ENCODE measurements at places on chromosomes 3 and 15.

GRCh38 chr3:28114893-28115292 is 126.5 kb upstream of the CMC1 start:
- no peak for DNase-seq

DNA sequence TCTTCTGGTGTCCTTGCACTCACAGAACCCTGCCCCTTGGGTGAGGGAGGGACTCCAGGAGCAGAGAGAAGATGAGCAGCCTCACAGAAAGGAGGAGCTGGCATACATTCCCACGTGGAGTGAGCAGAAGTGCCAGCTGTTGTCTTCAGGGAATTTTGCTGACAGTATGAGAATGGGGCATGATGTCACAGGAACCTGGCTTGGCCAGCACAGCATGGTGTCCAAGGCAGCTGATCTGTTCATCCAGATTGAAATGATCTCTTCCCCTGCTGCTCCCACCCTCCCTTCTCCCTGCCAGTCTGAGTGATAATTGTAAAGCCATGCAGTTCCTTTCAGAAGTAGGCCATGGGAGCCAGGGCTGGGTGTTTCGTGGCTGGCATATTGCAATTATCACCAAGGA is 53.3 kb downstream of the GJD2 start:
- DNase-seq = no peak

DNA sequence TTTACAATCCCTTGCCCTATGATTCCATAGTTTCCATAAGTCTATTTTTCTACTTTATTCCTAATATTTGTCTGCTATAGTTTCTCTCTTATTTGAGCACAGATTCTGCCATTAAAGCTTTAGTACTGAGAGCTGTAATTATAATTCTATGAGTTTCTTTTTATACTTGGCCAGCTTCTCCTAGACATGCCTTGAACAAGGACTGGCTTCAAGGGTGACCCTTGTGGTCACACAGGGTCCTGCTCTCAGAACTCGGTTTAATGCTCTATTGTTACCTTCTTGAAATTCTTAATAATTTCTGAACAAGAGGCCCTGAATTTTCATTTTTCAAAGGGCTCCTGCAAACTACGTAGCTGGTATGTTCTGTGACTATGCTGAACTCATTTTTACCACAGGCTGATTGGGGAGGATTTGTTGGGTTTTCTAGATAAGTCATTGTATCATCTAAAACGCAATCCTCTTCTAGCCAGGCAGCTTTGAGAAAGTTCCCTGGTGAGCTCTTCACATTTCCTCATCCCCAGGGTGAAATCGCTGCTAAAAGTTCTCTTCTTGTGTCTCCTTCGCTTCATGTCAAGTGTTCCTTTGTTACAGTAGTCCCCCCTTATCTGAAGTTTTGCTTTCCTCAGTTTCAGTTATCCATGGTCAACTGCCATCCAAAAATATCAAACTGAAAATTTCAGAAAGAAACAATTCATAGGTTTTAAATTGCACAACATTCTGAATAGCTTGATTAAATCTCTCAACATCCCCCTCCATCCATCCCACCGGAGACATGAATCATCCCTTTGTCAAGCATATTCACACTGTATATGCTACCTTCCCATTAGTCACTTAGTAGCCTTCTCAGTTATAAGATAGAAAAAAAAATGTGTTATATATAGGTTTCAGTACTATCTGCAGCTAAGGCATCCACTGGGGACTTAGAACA is 12.6 kb upstream of the PLCL2 start:
- DNase-seq = no peak

GRCh38 chr3:124428372-124429128 is 301.7 kb upstream of the UMPS start:
- no peak for DNase-seq

- DNase-seq = no peak
Measured at GRCh38 chr3:4755566-4755965, 223.7 kb upstream of the BHLHE40 start.

DNA sequence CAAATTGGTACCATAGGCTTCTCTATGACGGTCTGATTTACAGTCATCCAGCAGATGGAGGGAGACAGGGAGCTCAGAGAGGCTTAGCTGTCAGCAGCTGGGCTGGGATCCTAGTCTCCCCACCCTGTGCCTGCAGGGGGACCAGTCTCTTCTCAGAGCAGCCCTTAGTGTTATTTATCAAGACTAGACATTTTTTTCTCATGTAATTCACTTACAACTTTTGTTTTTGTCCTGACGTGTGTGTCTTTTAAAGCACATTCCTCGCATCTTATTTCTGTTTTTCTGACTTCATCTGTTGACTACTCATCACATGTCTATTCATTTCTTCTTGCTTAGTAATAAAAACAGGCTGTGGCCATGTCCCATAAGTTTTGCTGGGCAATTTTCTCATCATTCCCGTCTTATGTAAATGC is 116.1 kb downstream of the KLF13 start:
- no peak for DNase-seq

DNA sequence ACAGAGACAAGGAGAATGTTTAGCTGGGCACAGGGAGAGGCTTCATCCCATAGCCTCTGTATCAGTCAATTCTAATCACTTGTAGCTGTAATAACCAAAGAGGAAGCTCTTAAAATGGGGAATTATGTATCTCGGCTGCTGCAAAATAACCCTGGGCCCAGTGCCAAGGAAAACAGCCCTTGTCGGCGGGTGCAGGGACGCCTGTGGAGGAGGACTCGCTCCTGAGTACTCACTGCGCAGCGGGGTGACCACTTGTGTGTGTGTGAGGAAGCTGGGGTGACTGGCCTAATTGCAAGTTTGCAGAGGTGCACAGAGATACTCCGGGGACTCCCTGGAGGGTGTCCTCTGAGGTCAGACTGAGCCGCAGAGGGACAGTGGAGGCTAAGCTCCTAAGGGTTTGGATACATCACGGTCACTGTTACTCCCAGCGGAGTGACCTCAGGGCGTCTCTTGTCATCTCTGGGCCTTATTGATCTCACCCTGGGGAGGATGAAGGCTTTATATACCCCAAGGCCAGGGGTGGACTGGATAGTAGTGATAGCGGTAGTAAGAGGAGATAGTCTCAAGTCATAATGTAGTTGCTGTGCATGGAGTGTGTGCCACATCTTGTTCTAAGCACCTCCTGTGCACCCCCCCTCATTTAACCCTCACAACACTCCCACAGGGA is 37.2 kb downstream of the SLC6A6 start:
- no peak for DNase-seq

- no peak for DNase-seq
Measured at GRCh38 chr15:79243723-79244122, 38.8 kb upstream of the ANKRD34C start.

DNA sequence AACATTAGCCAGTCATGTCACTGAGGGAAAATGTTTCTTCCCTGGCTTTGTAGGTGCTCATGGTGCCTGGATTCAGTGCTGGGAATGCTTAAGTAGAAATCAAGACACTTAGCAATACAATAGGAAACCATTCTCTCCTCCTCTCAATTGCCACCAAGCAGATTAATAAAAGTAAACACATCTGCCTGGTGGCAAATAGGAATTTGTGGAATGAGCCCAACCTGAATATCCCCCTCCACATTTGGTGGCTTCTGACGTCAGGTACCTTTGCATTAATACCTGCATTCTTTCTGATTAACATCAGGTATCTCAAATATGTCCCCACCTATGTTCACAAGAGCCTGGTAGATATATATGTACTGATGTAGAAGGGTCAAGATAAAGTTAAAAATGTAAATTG is 42.7 kb downstream of the PPP2R3A start:
- no peak for DNase-seq

- no peak for DNase-seq
Measured at GRCh38 chr3:127730171-127730570, 57.4 kb downstream of the ABTB1 start.
